Tongue (tissue), 3 donors: ENCODE measurements at places on chromosomes 3 and 15. TPM values are rescaled to one million over a fixed set of nuclear protein-coding genes. Genes with fewer than 3 reads are reported as not detected.

CHRM5 gene
- not detected for total RNA-seq

KLHL40 gene
- 159 TPM for total RNA-seq

NME9 gene
- 0.72 TPM for total RNA-seq

WDR93 gene
- total RNA-seq = not detected

CLDN18 gene
- 0.62 TPM for total RNA-seq

GRCh38 chr3:1910322-1910721 lies 188.3 kb upstream of the CNTN4 start:
- no peak for DNase-seq

DNA sequence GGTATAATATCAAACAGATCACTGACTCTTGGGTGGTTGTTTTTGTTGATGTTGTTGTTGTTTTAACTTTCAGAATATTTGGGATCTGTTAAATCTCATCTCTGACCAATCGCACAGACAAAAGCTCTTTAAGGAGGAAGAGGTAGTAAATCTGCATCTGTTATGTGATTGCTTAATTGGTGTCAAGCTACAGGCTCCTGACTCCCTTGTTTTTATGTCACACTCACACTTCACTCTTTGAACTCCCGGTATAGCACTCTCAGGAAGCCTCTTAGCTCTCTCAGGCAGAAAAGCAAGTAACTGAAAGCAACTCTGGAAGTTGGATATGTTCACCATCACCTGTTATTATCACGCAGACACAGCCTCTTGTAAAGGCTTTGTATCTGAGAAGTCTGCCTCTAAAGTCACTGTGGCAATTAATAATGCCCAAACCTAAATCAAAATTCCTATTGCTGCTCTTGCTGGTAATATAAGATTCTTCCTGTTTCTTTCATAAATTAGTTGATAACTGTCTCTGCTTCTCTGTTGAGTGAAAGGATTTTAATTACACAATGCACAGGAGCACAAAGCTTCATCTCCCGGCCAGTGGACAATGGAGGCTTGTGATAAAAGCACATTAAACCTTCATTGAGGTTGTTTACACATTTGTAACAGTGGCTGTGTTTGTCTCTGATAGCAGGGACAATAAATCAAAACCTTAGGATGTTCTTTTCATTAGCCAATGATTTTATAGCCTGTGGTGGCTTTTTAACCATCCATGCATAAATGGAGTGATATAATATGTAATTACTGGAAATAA lies 576.7 kb downstream of the MFSD1 start:
- no peak for DNase-seq

- DNase-seq = no peak
Measured at GRCh38 chr3:136925425-136926190, 32.2 kb upstream of the IL20RB start.

- DNase-seq = no peak
Measured at GRCh38 chr3:23645533-23646183, 160.1 kb upstream of the UBE2E1 start.

DNA sequence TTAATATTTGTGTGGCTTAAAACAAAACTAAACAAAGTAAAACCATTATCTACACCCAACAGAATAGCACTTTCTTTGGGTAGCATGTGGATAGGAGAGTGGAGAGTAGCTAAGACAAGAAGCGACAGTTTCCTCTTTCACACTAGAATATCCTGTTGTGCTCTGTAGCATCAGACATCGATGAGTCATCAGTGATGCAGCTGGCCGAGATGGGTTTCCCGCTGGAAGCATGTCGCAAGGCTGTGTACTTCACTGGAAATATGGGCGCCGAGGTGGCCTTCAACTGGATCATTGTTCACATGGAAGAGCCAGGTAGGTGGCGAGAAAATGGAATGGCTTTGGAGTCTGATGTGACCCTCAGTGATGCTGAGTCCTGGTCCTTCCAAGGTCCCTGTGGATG lies 108.1 kb downstream of the USP13 start:
- DNase-seq = no peak

DNA sequence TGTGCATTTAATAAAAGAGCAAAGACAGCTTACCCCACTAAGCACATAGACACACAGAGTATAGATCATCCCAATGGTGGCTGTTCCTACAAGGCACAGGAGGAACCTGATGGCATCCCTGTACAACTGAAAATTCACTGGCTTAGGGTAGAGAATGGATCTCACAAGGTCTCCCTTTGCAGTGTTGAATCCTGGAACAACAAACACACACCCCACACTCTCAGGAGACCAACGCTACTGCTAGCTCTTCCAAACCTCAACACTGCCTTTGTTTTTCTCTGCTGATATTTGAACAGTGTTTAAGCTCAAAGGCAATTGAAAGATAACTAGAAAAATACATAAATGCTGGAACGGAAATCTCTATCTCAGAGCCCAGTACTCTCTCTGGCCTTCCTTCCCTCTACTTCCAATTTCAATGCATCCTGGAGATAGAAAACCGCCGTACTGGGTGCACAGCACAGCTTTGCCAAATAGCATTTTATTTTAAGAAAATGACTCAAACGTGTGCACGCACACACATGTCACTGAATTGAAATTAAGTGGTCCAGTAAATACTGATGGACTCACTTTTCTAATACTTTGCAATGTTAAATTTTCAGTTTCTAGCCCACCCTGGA lies 87.5 kb upstream of the ATP13A5 start:
- DNase-seq = no peak

DNA sequence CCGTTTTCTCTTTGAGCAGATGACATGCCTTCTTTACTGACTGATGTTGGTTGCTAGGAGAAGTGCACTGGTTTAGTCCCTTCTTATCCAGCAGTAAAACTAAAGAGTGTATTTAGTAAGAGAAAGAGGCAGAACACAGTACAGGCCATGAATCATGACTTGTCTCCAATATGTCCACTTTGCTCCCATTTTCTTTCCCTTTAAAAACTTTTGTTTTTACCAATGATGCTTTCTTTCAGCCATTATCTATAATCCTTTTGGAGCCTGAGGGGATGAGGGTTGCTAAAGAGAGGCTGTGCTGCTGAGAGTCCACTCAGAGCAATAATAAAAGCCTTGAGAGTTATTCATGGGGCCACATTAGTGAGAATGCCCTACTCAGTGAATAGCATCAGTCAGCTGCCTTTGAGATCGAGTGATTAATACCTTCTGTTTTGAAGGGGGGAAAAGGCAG lies 12.2 kb downstream of the ROBO2 start:
- no peak for DNase-seq

GRCh38 chr3:138351916-138352550 lies 3.7 kb downstream of the MRAS start:
- DNase-seq = no peak

GRCh38 chr3:47443611-47443995 lies 32.1 kb downstream of the SCAP start:
- DNase-seq = no peak

DNA sequence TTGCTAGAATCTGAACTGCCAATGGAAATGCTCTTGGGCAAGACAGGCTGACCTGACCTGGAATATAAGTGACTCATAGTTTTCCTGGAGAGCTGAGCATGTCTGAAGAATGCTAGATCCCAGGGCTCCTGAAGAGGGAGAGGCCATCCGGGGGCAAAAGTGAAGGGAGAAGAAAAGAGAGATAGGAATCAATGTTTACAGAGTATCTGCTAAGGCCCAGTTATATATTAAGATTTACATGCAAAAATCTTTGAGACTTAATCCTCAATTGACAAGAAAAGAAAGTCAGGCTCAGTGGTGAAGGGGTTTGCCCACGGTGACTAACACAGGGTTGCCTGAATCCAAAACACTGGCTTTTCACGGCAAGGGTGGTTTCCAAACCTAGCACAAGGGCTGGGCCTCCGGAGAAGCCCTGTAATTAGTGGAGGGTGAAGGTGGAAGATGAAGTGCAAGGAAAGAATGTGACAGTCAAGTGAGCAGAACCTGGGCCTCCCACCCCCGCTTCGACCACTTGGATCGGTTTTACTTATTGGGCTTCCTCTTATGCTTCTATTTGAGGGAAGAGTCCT lies 91.7 kb upstream of the FGF12 start:
- no peak for DNase-seq

- no peak for DNase-seq
Measured at GRCh38 chr3:79140708-79141107, 627.1 kb downstream of the ROBO1 start.

DNA sequence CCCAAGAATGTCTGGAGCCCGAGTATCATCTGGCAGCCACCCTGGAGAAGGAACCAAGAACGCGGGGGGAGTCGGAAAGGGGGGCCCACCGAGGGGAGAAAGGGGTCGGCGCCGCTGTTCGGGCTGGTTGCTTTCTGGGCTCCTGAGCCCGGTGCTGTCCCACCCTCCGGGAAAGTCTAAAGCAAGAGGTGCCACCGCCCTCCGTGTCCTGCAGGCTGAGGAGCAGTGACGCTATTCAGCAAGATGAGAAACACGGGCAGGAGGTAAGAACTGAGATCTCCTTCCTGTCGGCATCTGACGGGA lies 234.8 kb downstream of the XXYLT1 start:
- no peak for DNase-seq

- DNase-seq = peak; percentile 94
Measured at GRCh38 chr3:16174389-16174788, at the start of gene GALNT15. Gene GALNT15 (plus strand): TSS chr3:16174680. CDS start chr3:16175152, 472 bp downstream.

DNA sequence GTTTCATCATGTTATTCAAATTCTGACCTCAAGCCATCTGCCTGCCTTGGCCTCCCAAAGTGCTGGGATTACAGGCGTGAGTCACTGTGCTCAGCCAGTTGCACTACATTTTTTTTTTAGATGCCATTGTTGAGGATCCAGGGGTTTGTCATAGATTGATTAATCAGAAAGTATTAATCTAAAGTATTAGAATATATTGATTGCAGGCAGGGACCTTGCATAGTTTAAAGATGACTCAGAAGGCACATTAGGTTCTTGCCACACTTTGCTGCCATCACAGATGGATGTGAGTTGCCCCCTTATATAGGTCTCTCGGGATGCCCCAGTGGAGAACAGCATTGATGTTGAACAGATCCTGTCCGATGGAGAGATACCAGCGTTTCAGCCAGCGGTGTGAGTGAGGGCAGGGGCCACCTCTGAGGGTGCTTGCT lies 41.1 kb downstream of the IGF1R start:
- no peak for DNase-seq

GRCh38 chr3:98574132-98574531 lies 19.3 kb downstream of the CPOX start:
- no peak for DNase-seq

- peak; percentile 99 for DNase-seq
Measured at GRCh38 chr3:50358911-50359759, at the start of gene TMEM115. Gene TMEM115 (minus strand): TSS chr3:50359521. CDS start chr3:50359063, 458 bp downstream.

DNA sequence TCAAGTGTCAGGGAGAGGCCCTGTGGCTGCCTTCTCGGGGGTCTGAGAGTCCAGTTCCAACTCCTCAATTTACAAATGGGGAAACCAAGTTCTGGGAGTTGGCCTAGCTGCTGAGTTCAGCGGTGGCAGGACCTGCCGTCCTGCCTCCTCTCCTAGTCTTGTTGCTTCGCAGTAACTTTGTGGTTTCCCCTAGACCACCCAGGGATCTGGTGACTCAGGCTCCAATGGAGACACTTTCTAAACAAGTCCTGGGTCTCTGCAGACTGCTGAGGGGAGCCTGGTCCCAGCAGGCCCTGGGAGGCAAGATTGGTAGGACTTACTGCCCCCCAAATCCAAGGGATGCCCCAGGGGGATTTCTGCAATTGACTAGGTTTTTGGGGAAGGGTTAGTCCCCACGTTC lies 83.6 kb downstream of the SMAD6 start:
- DNase-seq = no peak

DNA sequence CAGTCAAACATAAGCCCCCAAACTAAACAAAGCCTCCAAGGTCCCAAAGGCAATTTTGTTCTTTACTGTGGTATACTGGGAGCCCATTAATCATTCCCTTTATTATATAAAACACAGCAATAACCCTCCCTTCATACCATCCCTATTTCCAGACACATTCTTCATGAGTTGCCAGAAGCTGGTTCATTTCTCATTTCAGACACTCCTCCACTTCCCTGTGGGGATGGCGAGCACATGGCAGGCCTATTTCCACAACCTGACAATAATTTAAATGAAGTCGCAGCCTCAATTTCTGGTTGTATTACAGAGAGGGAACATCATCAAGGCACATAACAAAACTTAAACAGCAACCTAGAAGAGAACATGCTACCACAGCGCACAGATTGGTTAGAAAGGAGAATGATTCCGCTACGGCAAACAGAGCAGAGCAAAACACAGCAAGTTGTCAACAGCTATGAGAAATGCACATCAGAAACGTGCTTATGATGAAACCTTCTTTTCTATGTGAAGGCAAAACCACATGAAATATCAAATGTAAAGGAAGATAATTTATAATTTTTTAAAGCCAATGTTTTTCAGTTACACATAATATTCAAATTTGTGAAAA lies 63.3 kb upstream of the ARHGEF3 start:
- DNase-seq = no peak

DNA sequence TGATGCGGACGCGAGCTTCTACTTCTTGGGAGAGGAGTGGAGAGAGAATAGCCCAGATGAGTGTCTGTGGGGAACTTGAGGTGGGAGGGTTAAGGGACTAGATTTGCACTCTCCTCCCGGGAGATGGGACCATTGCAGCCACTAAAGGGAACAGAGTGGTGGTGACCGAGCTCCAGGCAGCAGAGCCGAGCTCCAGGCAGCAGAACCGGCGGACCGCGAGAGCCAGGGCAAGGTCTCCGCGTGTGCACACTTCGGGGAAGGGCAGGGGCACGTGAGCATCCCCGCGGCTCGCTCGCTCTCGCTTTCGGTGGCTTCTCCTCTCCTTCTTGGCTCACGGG lies 1.1 kb downstream of the IGDCC3 start:
- peak; percentile 35 for DNase-seq

DNA sequence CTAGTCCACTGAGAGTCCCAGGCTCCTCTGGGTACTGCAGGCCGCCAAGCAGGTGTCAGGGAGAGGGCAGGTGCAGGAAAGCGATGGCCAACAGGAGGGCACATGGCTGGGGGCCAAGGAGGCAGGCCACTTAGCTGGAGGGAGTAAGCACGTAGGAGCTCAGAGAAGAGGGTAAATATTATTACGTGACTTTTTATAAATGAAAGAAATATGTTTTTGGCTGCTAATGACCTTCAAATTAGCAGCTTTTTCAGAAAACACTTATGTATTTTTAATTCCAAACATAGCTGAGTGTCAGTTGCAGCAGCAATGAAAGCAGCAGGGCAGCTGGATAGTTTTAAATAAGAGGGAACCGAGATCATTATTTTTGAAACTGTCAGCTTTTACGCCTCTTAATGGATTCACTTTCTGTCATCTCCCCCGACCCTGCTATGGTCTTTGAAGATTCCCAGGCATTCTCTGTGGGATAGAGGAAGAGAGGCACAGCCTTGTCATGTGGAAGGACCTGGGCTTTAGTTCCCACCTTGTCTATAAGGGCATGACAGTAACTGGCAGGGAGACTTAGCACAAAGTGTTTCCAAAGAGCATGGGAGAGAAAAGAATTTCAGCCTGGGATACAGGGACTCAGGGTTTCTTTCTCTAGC lies 477.1 kb downstream of the EPHB1 start:
- no peak for DNase-seq

GRCh38 chr15:70584838-70585706 lies 178.3 kb downstream of the UACA start:
- peak; percentile 41 for DNase-seq

GRCh38 chr3:178297740-178298139 lies 238.5 kb upstream of the KCNMB2 start:
- DNase-seq = no peak

- DNase-seq = no peak
Measured at GRCh38 chr3:81244231-81244630, 517.2 kb downstream of the GBE1 start.
